ENCODE measurements at places on chromosomes 13 and 19.

GRCh38 chr19:44747739-44748425, 626 bp upstream of the BCL3 start:
- DNase-seq: no peak

DNA sequence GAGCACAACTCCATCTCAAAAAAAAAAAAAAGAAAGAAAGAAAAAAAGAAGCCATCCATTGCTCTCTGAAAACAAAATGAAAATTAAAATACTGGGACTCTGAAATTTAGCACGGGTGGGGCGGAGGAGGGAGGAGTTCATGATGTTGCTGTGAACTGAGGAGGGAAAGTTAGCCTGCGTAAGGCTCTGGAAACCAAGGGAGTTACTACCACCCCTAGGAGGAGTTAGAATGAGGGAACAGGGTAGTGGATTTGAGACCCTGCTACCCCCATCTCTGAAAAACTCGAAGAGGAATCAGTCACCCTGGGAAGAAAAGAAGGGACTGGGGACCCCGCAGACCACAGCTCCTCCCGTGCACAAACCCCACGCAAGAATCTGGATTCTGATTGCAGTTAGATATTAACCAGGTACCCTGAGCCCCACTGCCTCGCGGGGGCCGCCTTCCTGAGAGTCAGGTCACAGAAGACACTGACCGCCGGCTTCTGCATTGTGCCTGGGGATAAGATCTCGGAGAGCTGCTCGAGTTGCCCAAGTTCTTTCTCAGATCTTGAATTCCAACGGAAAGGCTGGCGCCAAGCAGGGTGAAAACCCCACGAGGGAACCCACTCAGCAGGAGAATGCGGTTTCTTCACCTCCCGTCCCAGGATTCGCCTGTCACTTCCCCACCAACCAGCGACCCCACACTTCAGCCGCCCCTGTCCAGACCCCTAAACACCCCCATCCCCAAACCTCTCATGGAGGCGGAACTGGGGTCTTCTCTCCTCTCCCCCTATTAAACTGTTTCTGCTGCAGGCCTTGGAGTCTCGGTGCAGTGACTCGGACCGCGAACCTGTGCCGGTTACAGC, 870 bp downstream of the ZNF442 start:
- no peak for DNase-seq

- DNase-seq: no peak
Measured at GRCh38 chr19:19662344-19662743, 1.1 kb downstream of the ATP13A1 start.

DNA sequence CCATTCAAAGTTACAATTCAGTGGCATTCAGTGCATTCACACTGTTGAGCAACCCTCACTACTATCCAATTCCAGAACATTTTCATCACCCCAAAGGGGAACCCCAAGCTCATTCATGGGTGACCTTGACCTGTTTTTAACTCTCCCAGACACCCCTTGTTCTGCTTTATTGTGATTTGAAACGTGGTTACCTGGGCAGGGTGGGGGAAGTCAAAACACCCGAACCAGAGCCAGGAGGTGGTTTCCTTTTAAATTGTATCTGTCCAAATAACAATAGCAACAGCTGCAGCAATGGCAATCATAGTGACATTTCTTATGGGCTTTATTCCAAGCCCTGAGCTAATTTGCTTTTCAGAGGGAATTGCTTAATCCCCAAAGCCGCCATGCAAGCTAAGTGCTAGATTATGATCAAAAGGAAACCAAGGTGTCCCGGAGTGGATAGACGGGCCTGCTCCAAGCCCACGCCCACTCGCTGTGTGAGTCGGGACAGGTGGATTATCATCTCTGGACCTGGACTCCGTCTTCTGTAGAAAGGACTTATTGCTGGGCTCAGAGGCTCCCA, 6.1 kb downstream of the PTGIR start:
- peak; percentile 14 for DNase-seq

GRCh38 chr13:97568850-97569249, 134.9 kb downstream of the RAP2A start:
- DNase-seq: no peak

- no peak for DNase-seq
Measured at GRCh38 chr19:14135985-14136508, 342 bp downstream of the ASF1B start.

DNA sequence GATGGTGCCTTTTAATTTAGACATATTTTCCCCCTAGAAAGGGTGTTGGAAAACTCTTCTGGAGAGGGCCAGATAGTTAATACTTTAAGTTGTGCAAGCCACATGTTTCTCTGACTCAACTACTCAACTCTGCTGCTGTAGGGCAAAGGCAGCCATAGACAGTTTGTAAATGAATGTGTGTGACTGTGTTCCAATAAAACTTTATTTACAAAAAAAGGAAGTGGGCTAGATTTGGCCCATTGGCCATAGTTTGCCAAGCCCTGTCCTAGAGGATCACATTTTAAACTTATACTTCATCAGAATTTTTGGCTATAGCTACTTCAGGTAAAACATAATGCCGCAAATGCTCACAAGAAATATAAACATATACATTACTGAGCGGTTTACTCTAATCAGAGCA, 306.3 kb upstream of the MAB21L1 start:
- no peak for DNase-seq

DNA sequence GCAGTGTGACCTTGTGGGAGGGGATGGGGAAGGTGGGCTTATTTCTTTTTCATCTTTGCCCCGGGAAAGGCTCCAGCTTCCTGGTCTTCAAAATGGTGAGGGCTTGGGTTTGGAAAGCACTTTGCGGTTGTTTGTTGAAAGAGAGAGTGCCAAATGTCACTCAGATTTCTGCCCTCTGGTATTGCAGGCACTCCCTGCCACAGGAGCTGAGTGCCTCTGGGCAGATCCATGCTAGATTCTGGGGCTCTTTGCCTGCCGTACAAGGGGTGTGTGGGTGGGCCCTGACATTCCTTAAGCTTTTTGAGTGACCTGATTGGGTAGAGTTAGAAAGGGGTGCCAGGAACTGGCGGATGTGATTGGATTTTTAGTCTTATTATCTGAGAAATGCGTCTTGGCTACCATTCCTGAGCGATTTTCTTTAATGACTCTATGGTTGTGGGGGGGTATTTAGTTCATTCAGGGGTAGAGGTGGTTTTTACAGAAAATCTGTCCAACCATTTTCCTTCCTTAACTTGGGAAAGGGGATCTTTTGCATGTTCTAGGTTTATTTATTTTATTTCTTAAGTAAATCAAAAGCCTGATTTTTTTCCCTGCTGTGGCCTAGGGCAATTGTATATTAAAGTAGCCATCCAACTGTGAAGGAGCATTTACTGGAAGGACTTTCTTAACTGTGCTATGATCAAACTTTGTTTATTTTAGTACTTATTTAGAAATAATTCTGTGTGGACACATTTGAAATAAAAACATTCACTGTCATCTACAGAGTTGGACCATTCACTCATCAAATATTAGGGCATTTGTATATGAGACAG, 3.2 kb downstream of the ARHGAP35 start:
- DNase-seq: peak; percentile 32

- no peak for DNase-seq
Measured at GRCh38 chr19:52212572-52213255, 22.9 kb downstream of the PPP2R1A start.

DNA sequence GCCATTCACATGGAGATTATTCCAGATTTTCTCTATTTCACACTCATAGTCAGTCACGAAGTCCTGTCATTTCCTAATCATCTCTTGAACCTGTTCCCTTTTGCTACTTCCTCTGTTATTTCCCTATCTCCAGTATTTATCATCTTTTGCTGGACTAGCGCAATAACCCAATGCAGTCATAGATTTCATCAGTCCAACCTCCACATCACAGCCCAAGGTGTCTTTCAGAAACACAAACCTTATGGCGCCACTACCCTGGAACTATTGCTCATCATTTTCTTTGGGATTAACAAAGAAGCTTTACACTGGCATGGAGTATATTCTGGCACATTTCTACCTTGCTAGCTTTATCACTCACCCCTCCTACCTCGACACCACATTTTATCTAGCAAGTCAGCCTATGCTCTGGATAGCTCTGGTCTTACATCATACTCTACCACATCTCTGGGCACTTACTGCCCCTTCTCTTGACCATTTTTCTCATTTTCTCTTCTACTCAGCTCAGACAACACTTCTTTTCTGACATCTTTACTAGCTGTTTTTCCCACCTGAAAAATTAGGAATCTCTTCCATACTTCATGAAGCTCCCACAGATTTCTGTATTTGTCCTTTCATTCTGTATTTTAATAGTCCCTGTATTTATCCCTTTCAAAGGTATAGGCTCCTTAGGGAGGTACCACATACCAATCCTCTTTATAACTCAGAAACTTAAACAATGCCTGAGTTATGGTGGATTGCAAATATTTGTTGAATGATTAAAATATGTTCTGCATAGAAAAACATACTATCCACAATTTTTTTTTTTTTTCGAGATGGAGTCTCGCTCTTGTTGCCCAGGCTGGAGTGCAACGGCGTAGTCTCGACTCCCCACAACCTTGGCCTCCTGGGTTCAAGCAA, 534.7 kb downstream of the KLF12 start:
- no peak for DNase-seq

- no peak for DNase-seq
Measured at GRCh38 chr19:6887316-6887715, at the start of gene ADGRE1. Gene ADGRE1, plus strand, starts transcription at chr19:6887579. Its CDS starts 30 bp downstream, at chr19:6887609.

DNA sequence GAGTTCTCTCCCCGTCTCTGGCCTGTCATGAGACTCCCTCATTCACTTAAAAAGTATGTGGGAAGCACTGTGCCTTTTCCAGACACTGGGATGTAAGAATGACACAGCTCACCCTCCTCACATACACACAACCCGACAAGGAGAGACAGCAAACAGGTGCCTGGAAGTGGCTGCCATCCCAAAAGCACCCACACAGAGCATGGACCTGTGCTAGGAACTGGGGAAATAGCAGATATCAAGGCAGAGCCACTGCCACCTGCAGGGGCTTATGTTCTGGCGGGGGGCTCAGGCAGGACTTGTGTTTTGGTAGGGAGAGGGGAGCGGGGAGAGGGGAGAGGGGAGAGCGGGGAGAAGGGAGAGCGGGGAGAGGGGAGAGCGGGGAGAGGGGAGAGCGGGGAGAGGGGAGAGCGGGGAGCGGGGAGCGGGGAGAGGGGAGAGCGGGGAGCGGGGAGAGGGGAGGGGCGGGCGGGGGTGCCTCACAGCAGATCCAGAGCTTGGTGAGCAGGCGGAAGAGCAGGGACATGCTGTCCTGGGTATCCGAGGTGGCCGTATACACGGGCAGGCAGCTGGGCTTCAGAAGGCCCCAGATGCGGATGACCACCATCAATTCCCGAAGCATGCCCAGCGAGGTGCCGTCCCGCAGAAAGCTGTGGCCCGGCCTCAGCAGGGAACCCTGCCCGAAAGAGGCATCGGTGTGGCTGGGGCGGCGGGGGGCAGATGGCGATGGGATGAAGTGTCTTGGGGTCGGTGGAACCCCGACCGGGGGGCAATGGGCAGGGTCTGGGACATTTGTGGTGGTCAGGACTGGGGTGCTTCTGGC, 12.2 kb downstream of the CFD start:
- DNase-seq: no peak

- DNase-seq: no peak
Measured at GRCh38 chr19:10565028-10565566, 713 bp downstream of the KRI1 start.

DNA sequence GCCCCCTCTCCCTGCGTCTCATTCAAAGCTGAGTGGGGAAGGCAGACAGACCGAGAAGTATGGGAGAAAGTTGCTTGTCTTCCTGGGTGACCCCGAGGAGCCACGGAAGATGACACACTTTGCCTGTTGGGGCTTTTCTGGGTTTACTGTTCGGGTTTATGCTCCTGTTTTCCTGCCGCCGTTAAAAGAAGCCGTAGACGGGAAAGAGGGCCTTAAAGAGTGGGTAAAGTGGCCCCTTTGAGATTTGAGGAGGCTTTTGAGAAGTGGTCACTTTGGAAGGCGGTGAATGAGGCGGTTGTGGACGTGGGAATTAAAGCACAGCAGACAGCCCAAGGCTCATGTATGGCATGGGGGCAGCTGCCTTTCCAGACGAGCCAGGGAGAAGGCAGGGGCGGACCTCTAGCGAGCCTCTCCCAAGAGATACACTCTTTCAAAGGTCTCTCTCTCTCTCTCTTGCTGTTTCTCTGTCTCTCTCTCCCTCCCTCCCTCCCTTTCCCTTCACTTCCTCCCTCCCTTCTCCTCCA, 493 bp upstream of the LHFPL6 start:
- DNase-seq: no peak

- DNase-seq: no peak
Measured at GRCh38 chr13:42048342-42048683, at the start of gene DGKH. Gene DGKH, plus strand, starts transcription at chr13:42048648. Its CDS starts 126 bp downstream, at chr13:42048774.

- no peak for DNase-seq
Measured at GRCh38 chr13:114128624-114129522, 3.5 kb downstream of the RASA3 start.

DNA sequence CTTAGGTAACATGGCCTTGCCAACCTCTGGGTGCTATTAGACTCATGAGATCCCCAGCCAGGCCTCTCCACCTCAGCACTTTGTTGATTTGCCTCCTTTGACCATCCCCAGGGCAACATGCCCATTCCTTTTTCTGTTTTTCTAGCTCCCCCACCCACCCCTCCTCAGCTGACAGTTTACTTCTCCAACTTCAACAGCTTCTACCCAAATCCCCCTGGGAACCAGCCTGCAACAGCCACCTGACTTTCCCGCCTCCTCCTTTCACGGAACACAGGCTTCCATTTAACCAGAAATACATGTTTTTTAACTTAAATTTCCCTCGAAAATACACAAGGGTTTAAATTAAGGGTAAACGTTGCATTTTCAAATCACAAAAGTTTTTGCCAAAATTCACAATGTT, 117.3 kb downstream of the DLEU7 start:
- no peak for DNase-seq

- DNase-seq: no peak
Measured at GRCh38 chr19:13942023-13942684, 3.9 kb upstream of the PODNL1 start.

DNA sequence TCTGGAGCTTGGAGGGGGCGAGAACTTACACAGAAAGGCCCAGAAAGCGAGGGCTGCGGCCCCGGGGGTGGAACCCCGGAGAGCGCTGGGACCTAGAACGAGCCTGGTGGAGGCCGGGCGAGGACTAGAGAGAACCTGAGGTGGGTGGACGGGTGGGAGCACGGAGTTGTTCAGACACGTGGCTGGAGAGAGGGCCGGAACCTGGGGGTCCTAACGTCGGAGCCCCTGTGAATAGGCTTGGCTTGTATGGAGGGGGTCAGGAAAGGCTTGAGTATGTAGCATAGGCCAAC, 383 bp downstream of the ZNF581 start:
- DNase-seq: no peak

GRCh38 chr19:2409352-2409912, 18.0 kb downstream of the TIMM13 start:
- no peak for DNase-seq

- no peak for DNase-seq
Measured at GRCh38 chr13:42876270-42876714, 94.9 kb downstream of the FAM216B start.
